ENCODE measurements at places on chromosomes 2 and 18.
A peak's percentile ranks its signal among the peaks of the same experiment; 100 is the strongest.

- DNase-seq: no peak
These were observed 8.2 kb downstream of the FAM110C start for GRCh38 chr2:38155-38554.

GRCh38 chr18:68181956-68182355, 533.0 kb downstream of the TMX3 start:
- peak; percentile 4 for DNase-seq

DNA sequence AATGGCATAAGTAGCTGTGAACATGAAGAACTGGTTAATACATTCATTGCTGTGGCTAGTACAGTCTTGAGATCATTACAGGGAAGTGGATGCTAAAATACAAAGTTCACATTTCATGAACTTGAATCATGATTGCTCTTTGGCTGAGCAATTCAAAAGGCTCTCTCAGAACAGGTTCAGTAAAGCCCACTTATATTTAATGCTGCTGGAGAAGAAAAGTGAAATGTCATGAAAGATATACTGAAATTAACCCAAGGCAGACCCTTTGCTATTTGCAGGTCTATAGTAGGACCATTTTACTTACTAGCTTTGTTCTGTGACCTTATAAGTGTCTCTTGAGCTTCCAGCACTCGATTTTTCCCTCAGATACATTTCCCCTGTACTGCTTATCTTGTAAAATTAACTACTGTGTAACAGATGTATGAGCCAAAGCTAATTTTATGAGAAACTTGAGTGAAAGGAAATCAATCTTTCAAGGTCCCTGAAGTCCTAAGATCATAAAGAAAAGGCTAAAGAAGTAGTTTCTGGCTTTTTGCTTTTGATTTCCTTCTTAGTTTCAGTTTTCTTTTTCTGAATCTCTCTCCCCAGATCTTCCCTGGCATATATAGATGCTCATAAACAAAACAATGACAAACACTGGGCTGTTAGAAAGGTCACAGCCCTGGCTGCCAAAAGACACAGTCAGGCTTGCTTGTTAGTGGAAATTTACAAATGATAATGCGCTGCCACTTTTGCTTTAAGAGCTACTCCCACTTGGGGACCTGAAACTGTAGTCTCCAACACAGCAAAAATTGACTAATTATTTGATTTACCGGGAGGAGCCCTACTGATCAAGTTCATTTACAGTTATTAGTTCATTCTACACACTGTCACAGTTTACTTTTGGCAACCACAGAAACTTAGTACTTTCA, 132.7 kb upstream of the XPO1 start:
- DNase-seq: peak; percentile 37

DNA sequence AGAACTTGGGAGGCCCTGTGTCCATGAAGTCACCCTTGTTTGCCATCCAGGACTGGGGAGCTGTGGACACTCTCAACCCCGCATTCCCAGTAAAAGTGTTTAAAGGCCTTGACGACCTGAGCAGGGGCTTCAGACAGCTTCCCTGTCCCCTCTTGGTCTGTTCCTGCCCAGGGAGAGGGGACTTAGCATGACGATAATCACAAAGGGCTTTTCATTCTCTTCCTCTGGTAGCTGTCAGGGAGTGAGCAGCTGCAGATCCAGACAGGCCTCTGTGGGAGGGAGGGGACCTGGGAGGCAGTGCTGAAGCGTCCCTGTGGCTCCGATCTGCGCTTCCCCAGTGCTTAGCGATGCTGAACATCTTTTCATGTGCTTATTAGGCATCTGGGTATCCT, 77.8 kb upstream of the HS6ST1 start:
- DNase-seq: no peak

- DNase-seq: no peak
These were observed 470.9 kb downstream of the MBD2 start for GRCh38 chr18:53753601-53754000.

GRCh38 chr2:186749219-186749618, 55.4 kb downstream of the FAM171B start:
- DNase-seq: no peak

DNA sequence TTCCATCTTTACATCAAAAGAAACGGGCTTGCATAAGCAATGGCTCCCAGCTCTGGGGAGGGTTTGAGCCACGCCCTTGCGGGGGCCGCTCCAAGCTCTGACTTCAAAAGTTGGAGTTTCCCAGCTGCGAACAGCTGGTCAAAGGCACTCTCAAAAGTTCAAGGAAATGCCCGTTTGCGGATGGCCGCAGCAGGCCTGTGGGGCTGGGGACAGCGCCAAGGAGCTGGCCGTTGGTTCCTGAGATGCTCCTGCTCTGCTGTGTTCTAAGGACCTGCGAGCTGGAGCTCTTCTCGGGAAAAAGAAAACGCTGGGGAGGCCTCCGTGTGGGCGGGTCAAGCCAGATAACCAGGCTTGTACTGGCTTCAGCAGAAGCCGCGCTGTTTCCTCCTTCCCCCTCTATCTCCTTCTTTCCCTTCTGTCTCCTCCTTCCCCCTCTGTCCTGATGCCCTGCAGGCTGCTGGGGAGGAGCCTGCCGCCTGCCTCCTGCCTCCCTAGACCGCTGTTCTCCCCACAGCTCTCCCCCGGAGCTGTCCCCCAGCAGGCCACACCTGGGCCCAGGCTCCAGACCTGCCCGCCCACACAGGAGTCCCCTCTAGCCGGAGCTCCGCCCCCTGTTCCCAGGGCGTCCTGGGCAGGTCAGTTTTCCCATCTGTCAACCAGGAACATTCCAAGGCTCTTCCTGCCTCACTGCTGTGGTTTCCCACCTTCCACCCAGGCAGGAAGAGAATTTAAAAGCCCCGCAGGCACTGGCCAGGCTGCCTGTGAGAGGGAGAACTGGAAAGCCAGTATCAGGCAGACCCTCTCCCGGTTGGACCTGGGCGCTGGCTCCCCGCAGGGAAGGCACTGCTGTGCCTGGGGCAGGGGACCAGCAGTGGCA, 14.1 kb downstream of the KLF11 start:
- DNase-seq: peak; percentile 50

DNA sequence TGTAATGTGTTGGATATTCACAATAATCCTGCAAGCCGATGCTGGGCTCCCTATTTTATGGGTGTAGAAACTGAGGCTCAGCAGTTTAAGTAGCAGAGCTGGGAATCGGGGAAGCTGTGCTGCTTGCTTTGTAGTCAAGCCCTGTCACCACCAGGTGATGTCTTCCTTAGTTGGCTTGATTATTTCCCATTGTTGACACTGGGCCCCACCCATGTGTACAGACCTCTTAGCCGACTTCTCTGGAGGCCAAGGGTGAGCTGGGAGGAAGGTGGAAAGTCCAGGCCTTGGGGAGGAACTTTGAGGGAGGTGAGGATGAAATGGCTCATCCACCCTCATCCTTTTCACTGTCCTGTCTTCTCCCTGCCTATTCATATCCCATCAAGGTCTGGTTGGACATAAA, 60.0 kb downstream of the CAPN13 start:
- DNase-seq: no peak

DNA sequence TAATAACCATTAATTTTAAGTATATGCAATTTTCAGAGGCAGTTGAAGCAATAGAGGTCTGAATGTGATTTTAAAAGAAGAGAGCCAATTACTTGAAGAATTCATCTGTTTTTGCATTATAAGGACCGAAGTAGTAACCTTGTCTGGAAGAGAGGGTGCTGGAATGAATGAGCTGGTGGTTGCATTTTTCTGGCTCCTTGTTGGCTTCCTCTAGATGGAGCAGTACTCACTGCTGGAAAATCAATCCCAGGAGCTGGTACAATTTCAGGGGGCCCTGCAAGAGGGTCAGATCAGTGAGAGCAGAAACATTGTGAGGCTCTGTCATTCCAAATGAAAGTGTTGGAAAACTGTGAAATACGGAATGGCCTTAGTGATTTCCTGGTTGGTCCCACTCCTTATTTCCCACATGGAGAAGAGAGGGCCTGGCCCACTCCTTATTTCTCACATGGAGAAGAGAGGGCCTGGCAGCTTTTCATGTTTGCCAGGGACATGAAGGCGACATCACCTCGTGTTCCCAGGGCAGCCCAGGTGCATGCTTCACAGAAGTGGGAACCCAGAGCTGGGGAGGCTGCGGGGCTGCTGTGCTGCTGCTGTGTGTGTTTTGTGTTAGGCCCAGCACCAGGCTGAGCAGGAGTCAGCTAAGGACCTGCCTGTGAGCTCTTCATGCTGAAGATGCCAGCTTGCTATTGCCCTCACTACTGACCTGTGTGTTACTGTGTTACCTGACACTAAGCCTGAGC, 197.4 kb downstream of the SNTG2 start:
- DNase-seq: no peak

DNA sequence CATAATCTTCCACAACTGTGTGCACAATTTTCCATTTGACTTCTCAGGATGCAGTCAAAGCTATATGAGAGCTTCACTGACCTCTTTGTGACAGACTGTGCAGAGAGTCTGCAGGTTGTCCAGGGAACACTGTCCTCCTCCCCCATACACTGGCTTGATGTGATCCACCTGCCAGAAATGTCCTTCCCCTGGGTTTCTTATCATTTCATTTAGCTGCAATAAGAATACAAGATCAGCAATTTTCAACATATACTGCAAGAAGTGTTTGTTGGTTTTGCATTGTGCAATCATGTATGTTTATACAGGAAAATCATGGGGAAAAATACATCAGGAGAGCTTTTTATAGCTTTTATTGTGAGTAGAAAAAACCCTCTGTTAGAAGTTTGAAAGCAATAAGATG, 150.7 kb downstream of the RAB3GAP1 start:
- DNase-seq: no peak

- no peak for DNase-seq
These were observed 114.4 kb upstream of the COPS8 start for GRCh38 chr2:236971131-236971821.

DNA sequence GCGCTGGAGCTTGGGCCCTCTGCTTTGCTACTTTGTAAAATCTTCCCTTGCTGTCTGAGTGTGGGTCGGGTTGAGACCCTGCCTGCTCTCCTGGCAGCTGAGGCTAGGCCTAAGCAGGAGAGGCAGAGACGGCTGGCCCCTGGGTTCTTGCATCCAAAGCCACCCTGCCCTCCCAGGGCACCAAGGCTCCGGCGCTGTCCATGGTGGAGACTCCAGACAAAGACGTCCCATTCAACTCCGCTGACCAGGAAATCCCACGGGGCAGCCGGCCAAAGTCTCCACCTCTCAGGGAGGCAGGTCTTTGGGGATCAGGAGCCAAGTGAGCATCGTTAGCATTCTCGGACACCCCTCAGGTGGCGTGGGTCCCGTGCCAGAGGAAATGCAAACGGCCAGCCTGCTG, 2.6 kb upstream of the PRLH start:
- DNase-seq: no peak

DNA sequence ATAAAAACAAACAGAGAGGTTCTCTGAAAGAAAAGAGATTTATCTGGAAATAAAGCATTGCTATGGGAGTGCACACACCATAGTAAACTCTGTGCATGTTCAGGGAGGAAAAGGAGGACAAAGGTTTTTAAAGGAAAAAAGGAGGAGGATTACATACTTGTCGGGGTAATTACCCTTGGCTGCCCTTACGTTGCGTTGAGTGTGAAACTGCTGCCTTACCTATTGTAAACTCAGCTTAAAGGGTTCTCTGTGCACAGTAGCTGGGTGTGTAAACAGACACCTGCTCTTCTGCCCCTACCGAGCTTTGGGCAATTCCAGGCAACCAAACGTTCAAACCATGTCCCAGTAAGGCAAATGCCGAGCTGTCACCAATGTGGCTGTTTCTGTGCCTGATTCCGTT, 29.6 kb upstream of the PXDN start:
- no peak for DNase-seq

GRCh38 chr2:84613082-84613481, 96.8 kb downstream of the DNAH6 start:
- DNase-seq: no peak

DNA sequence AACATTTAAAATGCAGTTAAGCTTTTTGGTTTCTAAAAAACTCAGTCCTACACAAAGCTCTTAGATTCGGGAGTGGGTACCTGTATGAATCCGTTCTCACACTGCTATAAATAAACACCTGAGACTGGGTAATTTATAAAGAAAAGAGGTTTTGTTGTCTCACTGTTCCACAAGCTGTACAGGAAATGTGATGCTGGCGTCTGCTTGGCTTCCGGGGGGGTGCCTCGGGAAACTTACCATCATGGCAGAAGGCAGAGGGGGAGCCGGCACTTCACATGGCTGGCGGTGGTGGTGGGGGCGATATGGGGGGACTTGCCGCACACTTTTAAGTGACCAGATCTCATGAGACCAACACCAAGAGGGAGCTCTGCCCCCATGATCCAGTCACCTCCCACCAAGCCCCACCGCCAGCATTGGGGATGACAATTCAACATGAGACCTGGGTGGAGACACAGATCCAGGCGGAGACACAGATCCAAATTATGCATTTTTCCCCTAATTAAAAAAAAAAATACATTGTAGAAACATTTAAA, 222.5 kb downstream of the GBX2 start:
- no peak for DNase-seq

- no peak for DNase-seq
These were observed 174.0 kb upstream of the PIEZO2 start for GRCh38 chr18:11323359-11323819.

DNA sequence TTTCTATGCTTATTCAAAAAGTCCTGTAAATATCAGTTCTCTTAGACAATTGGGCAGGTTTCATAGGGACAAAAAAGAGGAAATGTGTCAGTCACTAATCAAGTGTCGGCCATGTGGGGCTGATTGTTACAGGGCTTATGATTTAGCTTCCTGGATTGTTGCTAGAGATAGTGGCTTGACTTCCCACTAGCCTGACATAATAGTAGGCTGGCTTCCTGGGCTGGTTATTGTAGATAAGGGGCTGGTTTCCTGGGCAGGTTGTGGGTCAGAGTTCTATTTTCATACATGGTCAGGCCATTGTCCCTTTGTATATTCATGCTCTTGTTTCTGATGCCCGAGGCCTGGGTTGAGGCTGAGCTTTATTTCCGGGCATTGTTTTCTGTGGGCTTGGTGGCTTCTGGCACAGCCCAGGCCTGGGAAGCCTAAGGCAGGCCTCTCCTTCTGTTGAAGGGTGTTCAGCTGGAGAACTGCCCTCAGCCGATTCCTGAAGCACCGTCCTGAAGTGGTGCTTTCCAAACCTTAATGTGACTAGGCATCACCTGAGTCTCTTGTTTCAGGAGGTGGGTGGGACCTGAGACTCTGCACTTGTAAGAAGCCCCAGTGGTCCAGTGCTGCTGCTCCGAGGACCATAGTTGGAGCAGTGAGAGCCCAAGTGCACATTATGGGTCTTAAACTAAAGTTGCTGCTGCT, 37.0 kb downstream of the CD8B2 start:
- no peak for DNase-seq

DNA sequence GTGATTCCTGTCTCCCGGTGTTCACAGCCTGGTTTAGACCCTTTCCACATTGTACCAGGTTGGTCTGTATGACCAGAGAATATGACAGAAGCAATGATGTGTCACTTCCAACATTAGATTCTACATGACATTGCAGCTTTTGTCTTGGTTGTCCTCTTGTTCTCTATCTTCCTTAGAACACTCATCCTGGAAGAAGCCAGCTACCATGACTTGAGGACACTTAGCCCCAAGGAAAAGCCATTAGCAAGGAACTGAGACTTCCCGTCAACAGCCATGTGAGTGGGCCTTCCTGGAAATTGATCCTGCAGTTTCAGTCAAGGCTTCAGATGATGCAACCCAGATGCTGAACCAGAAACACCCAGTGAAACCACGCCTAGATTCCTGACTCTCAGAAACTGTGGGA, 143.3 kb downstream of the MREG start:
- DNase-seq: peak; percentile 67

GRCh38 chr18:64110692-64111480, 38.0 kb downstream of the LINC00305 start:
- DNase-seq: no peak

GRCh38 chr2:164009756-164010337, 274.0 kb upstream of the FIGN start:
- DNase-seq: no peak
